ENCODE measurements at places on chromosomes 2 and 18.

- no peak for DNase-seq
Observed at GRCh38 chr2:109407276-109408042, 206.3 kb downstream of the SEPTIN10 start.

DNA sequence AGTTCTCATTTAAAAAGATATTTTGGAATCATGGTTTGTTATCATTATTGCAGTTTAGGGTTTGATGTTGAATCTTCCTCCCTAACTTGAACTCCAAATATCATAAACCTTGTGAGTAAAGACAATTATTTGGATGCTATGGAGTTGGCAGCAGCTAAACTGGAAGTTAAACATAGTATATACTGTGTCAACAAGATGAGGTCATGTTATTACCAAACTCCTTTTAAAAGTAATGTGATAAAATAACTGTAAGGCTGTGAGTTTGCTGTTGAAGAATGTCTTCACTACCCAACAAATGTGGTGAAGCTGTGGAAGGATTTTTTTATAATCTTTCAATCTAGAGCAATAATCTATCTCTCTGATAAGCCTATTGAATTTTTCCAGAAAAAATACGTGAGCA lies 16.0 kb downstream of the DNAH6 start:
- no peak for DNase-seq

DNA sequence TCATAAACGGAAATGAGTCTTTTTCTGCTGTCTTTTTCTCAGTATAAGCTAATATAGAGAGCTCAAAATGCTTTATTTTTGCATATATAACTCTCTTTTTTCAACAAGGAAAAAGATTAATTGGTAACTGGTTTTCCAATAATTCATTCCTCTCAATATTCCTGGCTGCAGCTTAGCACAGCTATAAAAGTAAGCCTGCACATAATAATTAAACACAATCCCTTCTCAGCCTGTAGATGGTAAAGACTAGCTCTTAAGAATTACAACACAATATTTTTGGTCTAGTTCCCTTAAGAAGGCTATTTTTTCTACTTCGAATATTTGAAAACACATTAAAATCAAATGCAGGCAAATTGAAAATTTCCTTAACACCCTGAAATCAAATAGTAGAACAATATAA lies 258.0 kb downstream of the DOK6 start:
- DNase-seq, result no peak

DNA sequence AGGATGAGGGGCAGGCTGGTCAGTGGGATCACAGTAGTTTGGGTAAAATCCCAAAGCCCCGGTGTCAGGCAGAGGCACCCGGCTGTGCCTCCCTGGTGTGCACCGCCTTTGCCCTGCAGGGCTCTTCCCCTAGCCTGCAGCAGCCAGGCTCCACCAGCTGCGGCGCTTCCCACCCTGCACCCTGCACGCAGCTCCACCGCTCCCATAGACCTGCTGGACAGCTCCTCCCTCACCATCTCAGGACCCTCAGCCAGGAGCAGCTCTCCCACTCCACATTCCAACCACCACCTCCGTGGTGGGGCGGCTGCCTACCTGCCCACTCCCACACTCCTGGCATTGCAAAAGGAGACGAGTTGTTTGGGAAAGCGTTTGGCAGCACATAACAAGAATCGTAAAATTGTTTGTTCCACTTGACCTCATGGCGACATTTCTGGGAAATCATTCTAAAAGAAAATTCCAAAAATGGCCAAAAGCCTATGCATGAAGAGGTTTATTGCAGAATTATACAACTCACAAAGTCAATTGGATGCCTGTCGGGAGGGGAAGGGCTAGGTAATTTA lies 287.4 kb upstream of the HDAC4 start:
- DNase-seq, result no peak

GRCh38 chr2:16282511-16282910 lies 342.2 kb downstream of the MYCN start:
- no peak for DNase-seq

GRCh38 chr18:37458697-37459096 lies 106.9 kb downstream of the CELF4 start:
- DNase-seq, result no peak

- DNase-seq, result no peak
Observed at GRCh38 chr18:46767217-46767616, 10.4 kb upstream of the ST8SIA5 start.

DNA sequence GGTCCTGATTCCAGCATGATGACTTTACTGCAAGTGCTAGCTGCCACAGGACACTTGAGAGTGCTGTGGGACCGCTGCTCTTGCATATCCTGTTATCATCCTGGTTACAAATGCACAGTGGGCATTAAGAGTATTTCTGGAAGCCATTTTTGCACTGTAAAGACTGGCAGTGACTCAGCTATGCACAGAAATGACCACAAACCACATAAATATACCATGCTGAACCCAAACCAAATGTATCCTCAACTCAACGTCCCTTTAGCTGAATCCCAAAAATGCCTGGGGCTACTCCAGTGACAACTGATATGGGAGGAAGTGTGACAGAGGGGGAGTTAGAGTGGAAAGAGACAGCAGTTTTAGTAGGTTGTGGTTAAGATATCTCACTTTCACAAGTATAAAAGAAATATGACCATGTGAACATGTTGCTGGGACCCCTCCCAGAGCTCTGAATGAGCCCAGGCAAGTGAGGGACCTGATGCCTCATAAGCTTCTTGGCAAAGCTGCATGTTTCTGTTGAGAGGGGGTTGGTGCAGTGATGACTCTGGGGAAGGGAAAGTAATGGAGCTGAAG lies 37.3 kb downstream of the RHBDD1 start:
- DNase-seq, result no peak

- DNase-seq, result peak; percentile 38
Observed at GRCh38 chr2:11757101-11757500, 10.7 kb downstream of the LPIN1 start.

DNA sequence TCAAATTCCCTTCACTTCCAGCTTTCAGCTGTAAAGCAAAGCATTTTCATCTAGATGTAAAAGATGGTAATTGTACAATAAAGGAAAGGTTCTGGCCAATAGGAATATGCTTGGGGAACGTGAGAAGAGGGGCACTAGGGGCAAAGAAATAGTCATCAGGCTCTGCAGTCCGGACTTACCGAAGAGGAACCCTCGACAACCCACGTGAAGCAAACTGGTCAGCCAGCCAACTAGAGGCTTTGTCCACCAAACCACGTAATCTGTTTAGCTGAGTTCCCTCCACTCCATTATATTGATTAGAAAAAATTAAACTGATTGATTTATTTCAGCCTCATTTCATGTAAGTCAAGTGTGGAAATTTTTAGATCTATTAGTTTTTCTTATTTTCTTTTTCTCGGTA lies 300.4 kb upstream of the FANCL start:
- no peak for DNase-seq

DNA sequence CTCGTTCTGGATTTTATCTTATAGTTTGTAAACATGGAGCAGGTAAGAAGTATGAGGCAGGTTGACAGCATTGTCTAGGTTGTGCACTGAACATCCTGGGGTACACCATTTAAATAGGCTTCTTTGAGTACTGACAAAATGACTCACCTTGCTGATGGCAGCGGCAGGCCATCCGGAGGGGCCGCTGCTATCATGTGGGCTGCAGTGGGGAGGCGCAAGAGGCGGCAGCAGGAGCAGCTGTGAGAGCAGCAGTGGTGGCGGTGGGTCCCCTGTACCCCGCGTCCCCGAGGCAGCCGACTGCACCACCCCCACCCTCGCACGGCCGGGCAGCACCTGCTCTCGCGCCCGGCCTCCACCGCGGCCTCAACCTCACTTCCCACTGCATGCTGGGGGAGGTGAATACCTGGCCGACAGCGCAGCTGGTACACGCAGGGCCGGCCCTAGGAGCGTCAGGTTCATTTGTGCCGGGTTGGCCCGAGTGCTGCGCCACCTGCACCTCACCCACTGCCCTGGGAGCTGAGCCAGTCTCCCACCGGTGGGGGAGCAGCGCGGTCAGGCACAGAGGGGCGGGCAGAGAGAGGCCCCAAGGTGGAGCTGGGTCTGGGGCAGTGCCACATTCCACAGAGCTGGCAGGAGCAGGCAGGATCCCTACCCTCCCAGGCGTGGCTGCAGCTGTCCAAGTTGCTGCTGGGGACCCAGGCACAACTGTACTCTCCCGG lies 154.5 kb upstream of the RBMS1 start:
- no peak for DNase-seq

DNA sequence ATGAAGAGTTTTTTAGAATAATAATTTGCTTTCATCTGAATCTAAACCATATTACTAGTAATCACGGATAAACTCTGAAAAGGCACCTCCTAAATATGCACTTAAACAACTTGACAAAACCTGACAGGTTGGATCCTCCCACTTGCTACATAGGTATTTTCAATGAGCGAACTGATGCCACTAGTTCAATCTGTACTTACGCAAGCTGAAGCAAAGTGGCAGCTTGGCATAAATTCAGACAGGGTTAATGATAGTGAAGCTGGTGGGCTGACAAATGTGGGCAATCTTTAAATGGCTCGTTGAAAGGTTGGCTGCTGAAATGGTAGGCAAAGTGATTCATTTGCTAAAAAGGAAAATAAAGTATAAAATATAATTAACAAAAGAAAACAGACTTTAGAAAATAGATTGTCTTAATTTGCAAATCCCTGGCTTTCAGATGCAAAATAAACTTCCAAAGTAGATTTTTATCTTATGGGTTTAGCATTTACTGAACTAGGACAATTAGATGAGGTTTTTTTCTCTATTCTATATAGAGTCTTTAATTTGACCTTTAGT lies 1713.5 kb upstream of the SLC39A10 start:
- DNase-seq, result no peak

DNA sequence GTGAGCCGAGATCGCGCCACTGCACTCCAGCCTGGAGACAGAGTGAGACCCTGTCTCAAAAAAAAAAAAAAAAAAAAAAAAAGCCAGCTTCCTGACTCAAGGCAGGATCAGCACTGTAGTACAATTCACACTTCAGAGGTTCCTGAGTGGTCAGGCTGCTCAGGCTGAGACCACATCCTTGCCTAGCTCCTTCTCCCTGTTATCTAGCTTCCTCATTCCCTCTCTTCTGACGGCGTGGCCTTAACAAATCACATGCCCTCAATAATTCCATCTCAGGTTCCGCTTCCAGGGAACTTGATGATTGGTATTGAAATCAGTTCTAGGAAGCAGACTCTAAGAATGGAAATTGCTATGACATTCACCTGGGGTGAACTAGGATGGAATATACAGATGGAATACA lies 29.8 kb upstream of the KDM3A start:
- no peak for DNase-seq

- no peak for DNase-seq
Observed at GRCh38 chr2:229674830-229675530, 39.4 kb downstream of the DNER start.

DNA sequence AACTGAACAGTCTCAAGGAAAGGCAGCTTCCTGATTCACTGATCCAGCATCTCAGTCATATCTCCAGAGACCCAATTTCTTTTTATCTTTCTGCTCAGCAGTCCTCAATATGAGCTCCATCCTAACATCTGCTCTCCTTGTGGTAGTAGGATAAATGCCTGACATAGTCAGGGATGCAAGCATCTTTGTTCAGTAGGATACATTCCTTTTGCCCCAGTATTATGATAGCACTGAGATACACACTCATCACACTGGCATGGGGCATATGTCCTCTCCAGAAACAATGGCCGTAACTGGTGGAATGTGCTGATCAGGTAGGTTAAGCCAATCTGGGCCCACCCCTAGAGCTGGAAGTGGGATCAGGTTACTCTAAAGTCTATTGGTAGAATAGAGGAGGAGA lies 207.2 kb downstream of the ETAA1 start:
- DNase-seq, result no peak

GRCh38 chr2:33051586-33052360 lies 105.0 kb downstream of the LTBP1 start:
- no peak for DNase-seq

Data from NCI-H345 (cell line).